Activated CD4-positive, CD25-positive, alpha-beta regulatory T cell (primary cell): ENCODE measurements at places on chromosomes 12 and 14.
A peak's percentile ranks its signal among the peaks of the same experiment; 100 is the strongest.

GRCh38 chr12:47837190-47838171 lies 17.8 kb upstream of the HDAC7 start:
- peak; percentile 58 for DNase-seq

DNA sequence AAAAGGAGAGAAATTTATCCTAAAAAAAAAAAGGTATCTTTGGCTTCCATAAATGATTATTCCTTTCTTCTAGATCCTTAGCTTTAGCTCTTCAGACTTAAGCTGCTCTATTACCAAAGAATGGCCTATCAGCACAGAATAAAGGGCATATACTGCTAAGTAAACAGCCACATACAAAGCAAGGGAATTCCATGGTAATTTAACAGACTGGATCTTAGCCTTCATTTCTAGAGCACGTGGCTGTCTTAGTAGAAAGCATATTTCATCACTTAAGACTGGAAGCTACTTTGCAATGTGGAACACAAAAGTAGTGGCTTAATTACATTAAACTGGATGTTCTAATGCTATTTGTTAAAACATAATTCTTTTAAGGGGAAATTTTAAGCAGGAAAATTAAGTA lies 23.1 kb downstream of the TMED10 start:
- no peak for DNase-seq

GRCh38 chr14:61569812-61570548 lies 125.3 kb upstream of the HIF1A start:
- no peak for DNase-seq

DNA sequence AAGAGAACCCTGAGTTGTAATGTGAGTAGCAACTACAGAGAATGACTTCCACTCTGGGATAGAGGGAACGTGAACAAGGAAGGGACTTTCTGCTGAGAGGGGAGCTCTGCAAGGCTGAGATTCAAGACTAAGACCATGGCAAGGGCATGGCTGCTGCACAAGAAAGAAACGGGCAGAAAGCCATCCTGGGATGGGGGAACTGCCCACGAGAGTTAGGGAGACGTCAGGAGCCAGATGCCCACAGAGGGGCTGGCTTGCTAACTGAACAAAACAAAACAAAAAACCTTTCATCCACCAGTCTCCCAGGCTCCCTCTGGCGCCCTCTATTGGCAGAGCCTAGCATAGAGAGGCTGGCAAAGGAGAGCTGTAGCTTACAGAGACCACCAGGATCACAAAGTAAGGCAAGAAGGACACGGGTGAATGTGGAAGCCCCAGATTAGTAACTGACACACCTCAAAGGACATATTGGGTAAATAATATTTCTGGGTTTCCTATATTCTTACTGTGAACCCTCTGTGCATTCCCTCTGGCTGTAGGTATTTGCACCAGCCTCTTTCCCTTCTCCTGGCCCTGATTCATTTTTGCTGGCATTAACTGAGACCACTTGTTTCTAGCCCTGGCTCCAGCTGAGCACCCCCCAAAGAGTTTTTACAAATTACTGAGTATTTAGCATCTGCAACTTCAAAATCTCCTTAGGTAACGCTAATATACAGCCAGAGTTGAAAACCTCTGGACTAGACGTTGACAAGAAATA lies 338.3 kb downstream of the EMP1 start:
- no peak for DNase-seq

DNA sequence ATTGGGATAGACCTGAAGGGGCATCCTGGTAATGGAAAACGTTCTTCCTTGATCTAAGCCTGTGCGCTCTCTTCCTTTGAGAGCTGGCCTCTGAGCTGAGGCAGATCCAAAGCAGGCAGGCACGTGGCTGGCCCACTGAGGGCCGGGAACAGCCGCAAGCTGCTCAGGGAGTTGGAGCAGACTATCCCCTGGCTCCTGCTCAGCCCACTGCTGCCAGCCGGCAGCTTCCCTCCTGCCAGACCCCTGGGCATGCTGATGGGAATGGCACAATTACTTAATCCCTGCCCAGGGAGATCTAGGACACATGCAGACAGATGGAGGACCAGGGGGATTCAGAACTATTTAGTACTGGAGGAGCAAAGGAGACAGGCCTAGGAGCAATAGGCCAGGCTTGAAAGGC lies 14.4 kb downstream of the NEUROD4 start:
- DNase-seq: no peak

DNA sequence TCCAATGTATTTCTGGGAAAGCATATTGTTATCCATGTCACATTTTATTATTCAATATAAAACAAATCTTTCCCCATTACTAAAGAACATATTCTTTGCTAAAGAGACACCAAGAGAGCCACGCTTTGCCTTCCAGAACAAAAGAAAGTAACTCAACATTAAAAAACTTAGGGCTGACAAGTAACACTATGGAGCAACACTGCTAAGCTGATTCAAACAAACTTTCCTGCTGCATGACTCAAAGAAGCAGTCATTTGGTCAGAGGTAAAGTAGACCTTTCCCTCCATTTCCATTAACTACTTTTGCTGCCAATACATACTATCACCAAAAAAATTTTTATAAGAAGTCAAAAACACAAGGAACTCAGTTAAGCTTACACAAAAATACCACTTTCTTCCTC lies 83.0 kb downstream of the DENND5B start:
- DNase-seq: no peak

GRCh38 chr14:21933681-21934080 lies 260.1 kb upstream of the OR4E1 start:
- DNase-seq: no peak

GRCh38 chr14:51014625-51015024 lies 70.3 kb upstream of the PYGL start:
- no peak for DNase-seq

DNA sequence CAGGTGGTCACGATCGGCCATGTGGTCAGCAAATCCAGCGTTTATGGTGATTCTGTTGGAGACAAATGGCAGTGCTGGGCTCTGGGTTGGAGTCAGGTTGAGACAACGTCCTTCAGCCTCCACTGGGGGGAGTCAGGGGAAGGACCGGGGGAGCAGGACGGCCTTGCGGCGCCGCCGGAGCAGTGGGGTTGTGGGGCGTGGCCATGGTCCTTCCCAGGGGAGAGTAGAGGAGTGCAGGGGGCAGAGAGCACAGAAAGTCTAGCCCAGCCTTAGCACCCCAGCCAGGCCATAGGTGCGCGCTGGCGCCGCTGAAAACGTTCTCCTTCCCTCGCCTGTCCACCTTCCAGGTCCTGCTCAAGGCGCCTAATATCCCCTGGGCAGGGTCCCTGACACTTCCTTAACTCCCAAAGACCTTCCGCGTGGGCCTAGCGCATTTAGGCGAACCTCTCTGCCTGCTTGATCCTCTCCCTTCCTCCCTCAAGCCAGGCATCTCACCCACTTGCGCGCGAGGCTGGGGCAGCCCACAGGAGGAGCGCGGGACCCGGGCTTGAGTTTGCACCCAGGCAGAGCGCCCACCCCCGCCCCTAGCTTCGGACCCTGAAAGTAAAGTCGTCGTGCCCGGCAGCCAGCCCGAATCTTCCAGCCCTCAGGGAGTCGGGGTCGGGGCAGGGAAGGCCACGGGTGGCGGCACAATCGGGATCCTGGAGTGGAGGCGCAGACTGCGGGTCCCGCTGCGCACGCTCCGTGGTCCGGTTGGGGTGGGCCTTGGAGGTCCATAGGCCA lies 3.1 kb upstream of the KIF26A start:
- no peak for DNase-seq

DNA sequence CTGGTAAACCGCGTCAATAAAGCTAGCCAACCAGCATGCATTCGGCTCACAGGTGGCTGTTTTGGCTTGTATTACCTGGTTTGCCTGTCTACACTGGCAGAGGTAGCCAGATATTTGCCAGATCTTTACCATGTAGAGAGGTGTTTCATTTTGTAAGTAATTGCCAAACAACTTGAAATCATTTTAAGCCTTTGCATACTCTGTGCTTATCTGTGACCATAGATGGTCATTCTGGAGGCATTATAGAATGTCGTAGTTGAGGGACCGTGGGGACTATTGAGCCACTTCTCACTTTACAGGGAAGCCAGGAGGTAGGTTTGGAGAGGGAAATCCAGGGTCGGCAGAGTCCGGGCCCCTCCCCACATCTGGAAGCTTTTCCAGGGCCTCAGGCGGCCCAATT lies 5.9 kb downstream of the ADGRD1 start:
- DNase-seq: no peak

DNA sequence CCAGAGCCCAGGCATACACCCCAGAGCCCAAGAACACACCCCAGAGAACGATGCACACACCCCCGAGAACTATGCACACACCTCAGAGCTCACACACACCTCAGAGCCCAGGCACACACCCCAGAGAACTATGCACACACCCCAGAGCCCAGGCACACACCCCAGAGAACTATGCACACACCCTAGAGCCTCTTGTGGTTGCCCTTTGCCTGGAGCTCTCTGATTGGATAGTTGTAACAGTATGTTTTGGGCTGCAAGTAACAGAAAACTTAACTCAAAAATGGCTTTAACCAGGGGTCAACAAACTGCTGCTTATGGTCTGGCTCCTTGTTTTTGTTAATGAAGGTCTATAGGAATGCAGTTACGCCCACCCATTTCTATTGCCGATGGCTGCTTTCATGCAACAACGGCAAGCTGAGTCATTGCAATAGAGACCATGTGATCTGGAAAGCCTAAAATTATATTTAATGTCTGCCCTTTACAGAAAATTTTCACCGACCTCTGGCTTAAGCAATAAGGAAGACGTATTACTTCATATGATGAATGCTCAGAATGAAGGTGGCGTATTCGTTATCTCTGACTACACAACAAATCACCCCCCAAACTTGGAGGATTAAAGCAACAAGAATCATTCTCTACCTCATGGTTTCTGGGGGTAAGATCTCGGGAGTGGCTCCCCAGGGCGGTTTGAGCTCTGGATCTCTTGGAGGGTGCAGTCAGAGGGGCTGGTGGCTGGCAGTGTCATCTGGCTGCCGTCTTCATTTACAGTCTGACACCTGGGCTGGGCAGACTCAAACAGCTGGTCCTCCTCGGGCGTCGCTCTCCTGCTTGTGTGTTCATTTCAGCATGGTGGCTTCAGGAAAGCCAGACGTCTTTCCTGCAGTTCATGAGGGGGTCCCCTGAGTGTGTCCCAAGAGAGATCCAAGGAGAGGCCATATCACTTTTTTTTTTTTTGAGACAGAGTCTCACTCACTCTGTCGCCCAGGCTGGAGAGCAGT lies 66.3 kb upstream of the NCOR2 start:
- no peak for DNase-seq

DNA sequence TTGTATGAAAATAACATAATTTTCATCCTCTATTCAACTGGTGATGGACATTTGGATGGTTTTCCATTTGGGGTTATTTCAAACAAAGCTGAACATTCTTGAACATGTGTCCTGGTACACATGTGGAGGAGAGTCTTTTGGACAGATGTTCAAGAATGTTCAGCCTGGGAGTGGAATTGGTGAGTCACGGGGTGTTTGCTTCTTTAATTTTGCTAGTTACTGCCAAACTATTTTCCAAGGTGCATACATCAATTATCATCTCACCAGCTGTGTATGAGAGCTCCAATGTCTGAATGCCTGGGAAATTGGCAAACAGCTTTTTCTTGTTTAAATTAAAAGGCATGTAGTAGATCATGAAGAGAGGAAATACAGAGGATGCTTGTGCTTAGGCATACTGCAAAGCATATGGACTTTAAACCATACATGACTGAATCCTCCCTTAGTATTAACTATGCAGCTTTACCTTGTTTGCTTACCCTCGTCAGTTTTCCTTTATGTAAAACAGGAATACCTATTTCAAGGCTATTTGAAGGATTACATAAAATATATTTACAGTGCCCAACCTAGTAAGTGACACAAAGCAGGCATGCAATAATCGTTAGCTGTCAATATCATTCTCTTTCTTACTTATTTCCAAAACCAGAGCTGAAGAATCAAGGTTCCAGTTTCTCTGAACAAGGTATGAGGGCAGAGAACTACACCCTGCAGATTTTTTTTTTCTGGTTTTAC lies 152.1 kb downstream of the ITPR2 start:
- no peak for DNase-seq

GRCh38 chr12:105331805-105332251 lies 1.3 kb downstream of the C12orf75 start:
- DNase-seq: no peak

GRCh38 chr14:33776871-33777270 lies 174.0 kb downstream of the EGLN3 start:
- DNase-seq: no peak

DNA sequence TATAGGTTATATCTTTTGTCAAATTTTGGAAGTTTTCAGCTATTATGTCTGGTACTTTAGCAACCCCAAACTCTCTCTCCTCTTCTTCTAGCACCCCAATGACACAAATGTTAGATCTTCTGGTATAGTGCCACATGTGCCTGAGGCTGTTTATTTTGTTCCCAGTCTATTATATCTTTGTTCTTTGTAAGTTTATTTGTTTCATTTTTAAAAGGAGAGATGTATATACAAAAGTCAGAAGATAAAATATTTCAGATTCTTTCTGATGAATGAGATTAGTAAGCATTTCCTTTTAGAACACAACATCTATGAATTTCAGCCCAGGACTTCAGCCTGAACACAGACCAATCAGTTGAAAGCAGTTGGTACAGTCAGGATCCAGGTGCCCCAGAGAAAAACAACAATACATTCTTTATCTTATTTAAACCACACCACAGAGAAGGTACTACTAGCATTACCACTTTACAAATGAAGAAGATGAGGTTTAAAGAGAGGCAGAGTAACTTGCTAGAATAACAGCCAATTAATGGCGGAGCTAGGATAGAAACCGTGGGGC lies 114.1 kb upstream of the BTG1 start:
- no peak for DNase-seq

- DNase-seq: no peak
These were observed 21.5 kb downstream of the RIN3 start for GRCh38 chr14:92534932-92535643.

DNA sequence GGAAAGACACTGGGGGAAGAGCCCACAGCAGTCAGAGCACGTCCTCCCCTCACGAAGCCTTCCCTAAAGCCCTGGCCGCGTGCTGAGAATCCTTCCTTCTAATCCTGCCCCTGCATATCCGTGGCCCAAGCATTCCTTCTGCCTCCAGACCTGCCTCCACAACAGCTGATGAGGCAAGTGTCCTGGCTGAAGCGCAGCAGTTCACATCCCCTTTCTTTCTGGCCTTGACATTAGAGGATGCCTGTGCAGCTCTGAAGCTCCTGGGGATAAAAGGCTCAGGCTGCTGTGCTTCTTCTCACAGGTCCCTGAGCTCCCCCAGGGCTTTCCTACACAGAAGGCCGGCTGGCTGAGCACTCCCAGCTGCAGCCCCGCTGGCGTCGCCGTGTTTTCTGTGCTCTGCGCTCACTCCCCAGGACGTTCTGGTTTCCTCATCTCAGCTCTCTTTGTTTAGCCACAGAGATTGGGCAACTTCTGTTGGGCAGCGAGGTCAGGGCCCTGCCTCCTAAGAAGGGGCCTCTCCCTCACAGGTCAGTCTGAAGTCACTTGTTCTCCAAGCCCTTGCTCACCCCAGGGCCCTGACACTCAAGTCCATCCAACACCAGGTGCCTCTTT lies 45.8 kb downstream of the NINJ2 start:
- no peak for DNase-seq

DNA sequence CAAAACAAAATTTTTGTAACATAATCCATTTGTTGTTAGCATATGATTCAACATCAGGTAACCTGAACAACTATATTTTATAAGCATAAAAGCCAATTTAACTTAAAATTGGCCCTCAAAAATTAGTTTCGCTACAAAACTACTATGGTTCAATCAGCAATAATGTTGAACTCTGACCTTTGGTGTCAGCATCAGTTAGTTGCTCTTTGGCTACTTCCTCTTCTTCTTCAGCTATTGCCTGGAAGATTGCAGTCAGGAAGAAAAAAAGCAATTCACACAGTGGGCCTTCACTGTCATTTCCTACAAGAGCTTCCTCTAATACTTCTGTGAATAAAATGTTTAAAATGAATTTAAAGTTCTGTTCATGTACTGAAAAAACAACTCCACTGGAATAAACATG lies 78.2 kb upstream of the CFL2 start:
- DNase-seq: no peak
